ENCODE measurements at places on chromosomes 4 and X. TPM values are rescaled to one million over a fixed set of nuclear protein-coding genes. Genes with fewer than 3 reads are reported as not detected.

Gene ATP1B4
- total RNA-seq: not detected

Gene TMPRSS11A
- total RNA-seq: not detected

GRCh38 chrX:44343412-44344141, at the start of gene EFHC2:
Gene EFHC2 (minus strand): TSS chrX:44343672. CDS start chrX:44343588, 84 bp downstream.
- peak within 1 kb of the TSS; percentile 50 for H3K4me3 ChIP-seq
- H3K27me3 ChIP-seq: no peaks in the 10 kb centered on the region
- no peaks in the 10 kb centered on the region for H3K36me3 ChIP-seq
- DNase-seq: peak; percentile 5
- no peak within 1 kb of the TSS for H3K27ac ChIP-seq

GRCh38 chr4:124738994-124739393, 26.5 kb upstream of the ANKRD50 start:
- no peaks in the 10 kb centered on the region for H3K36me3 ChIP-seq
- no peak overlapping the region for H3K4me3 ChIP-seq
- DNase-seq: no peak
- no peaks in the 10 kb centered on the region for H3K27me3 ChIP-seq
- H3K27ac ChIP-seq: no peak overlapping the region
- H3K4me1 ChIP-seq: no peaks in the 10 kb centered on the region

GRCh38 chr4:40152637-40153036, 44.2 kb upstream of the RHOH start:
- H3K36me3 ChIP-seq: no peaks in the 10 kb centered on the region
- H3K4me1 ChIP-seq: no peaks in the 10 kb centered on the region
- no peak overlapping the region for H3K4me3 ChIP-seq
- DNase-seq: no peak
- H3K27ac ChIP-seq: no peak overlapping the region
